ENCODE measurements at places on chromosomes 7 and 10.

- peak; percentile 86 for DNase-seq
Observed at GRCh38 chr7:98165827-98166667, 45.2 kb upstream of the BHLHA15 start.

DNA sequence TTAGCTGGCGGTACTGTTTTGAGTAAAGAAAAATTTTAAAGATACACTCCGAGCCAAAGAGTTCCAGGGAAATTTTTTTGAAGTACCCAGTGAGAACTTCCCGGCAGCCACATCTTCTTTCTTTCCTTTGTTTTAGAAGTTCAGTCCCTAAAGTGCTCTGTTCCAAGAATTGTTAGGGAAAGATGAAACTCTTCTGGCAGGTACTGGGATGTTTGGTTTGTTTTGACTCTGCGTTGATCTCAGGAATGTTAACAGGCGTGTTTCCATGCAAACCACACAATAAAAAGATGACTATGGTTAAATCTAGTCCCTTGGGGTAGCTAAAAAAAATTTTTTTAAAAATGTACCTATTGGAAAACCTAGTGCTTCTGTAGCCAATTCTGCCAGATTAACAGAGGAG, 224.7 kb upstream of the PHYHIPL start:
- DNase-seq = no peak

DNA sequence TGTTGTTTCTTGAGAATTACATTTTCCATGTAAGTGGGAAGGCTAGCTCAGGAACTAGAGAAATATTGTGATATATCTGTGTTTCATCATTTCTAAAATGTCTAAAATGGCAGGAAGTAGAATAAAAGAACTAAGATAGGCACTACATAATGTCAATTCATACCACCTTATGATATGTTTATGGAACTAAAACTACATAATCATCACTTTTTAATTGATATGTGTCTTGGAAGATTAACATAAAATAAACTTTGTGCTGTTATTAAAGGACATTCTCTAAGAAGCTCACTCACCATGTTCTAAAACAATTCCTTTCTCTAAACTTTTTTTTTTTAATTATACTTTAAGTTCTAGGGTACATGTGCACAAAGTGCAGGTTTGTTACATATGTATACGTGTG, 83.5 kb upstream of the TAS2R16 start:
- no peak for DNase-seq

DNA sequence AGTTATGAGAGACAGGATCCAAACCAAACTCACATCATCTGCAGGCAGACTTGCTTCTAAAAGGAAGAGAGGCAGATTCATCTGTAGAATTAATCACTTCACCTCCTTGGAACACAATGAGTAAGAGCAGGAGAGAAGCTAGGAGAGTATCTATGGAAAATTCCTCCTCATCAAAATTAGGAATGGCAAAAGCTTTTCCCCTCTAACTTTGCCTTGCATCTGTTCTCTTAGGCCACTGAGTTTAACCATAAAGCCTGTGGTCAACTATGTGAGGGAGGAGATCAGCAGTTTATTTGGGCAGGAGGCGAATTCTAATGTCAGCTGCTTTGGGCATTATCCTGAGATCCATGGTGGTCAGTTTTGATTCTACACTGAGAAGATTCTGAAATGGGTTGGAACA, 561.7 kb downstream of the GFRA1 start:
- DNase-seq = no peak

DNA sequence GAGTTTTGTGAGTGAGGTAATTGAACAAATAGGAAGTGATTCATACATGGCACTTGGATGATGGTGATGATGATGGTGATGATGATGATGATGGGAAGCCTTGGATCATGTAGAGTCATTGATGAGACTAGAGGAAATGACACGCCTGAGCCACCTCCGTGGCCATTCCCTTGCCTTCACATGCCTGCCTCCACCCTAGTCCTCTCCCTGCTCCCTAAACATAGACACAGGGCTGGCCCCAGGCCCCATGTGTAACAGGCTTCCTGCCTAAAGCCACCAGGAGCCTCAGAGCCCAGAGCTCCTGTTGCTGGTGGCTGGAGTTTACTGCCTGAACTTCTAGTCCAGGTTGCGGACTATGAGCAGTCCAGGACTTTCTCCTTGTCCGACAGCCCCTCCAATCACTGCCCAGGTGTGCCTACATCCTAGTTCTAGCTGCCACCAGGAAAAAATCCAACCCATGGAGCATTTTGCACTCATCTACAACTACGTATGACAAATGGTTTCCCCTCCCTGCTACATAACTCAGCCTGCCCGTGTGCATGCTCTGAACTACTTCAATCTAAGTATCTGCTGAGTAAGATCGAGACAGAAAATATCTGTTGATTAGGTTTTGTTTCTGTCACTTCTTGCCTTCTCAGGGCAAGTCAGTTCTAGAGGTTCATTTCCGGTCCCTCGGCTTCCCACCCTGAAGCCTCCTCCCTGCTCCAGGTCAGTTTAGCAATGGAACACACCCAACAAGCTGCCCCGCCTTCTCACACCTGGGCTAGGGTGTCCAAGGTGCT, 35.5 kb upstream of the KDM7A start:
- DNase-seq = peak; percentile 6

GRCh38 chr10:88883448-88883809, 3.4 kb downstream of the STAMBPL1 start:
- no peak for DNase-seq

DNA sequence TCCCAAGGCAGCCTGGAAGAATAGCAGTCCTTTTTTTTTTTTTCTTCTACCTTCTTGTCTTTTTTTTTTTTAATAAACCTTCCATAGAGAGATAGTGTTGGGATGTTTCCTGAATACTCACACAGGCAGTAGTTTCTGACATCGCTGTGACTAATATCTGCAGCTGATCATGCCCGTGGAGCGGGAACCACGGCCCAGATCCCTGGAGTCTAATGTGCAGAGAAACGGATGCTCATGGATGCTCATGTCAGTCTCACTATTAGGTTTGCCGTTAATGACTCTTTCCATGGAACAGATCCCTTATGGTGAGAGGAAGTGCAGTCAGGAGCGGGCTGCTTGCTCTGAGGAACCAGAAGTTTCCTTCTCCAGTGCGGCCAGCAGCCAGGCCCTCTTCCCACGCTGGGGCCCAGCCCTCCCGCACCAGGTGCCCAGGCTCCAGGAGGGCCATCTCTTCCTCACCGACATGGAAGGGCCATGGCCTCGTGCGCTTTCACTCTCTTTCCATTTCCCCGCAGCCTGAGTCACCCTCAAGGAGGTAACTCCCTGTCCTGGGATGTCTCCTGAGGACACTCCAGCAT, 132.5 kb downstream of the WDR37 start:
- DNase-seq = no peak

DNA sequence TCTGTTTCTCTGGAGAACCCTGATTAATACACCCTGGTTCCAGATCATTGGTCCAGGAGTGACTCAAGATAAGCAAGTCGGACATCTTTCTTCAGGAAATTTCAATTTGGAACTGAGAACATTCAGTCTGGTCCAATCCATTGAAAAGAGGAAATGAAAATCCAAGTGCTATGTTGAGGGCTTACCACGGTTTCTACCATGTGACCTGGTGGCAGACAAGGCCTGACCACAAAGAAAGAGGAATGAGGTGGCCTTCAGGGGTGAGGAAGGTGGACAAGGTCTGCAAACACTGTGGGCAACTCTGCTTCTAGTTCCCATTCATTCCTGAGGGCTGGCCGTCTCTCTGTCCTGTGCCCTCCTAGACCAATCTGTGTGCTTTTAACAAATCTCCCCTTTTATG, 149.2 kb upstream of the GHITM start:
- DNase-seq = no peak

DNA sequence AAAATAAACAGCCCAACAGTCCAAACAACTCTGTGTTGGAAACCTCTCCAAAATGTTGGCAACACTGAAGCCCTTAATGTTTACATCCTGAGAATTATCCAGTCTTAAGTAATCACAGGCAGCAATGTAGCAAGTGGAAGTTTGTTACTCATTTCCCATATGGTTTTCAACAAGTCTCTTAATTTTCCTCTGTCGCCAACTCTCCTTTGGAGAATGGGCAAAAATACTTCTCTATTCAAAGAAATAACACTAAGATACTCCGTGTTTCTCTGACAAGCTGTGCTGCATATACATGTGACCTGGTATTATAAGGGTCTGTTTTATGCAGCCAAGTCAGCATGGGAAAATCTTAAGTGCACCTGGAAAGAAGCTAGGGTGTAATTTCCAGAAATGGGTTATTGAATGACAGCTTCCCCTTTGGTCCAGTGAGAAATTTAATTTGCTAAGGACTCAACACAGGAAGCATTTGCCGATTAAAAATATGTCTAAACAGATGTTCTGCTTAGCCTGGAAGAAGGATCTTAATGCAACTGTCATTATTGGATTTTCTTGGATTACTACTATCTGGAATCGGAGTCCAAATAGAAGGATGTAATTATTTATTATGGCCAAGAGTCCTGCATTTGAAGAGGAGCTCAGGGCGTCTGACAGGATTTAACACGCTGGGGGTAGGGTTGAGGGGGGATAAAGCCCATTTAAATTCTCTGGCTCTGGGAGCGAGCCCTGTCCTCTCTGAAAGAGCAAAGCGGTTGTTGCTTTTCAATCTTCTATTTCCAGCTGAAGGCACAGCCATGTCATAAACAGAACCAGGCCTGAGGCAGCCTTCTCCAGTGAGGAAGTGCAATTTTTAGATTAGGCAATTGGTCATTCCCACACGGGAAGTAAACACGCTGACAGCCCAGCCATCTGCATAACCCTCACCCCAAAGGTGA, 73.1 kb downstream of the TLL2 start:
- DNase-seq = no peak

All from H7 (cell line).